Pons (tissue), 1 donor: ENCODE measurements at places on chromosomes 3 and 15.

DNA sequence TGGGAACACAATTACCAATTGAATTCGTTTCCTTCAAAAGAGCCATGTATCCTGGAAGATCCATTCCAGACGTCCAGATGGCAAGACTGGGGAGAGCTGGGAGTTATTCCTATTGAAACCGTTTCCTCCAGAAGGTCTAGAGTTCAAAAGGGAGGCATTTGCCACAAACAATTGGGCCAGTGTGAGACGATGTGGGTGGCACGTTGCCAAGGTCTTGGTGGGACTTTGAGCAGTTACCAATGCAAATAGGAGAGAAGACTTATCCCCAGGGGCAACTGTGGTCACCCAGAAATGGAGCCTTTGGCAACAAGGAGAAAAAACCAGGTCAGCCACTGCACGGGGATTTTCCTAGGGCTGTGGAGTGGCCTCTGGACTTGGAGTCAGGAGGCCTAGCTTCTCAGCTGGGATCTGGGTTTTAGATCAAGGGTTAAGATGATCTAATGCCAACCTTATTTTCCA lies 29.6 kb upstream of the TLE3 start:
- peak; percentile 70 for DNase-seq

DNA sequence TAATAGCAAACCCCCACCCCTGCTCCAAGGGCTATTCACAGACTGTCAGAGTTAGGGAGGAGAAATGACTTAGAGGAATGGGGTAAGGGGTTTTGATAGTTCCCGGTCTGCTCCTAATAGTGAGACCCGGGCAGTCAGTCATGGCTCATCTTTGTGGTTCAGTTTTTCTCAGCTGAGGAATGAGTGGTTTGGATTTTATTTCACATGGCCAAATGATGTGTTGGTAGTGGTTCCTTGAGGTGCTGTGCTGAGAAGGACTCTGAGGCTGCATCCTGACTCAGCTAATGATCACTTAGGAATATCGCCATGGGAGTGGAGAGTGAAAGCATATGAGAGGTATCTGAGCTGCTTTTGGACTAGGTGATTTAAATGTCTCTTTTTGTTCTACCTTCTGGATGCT lies 80.2 kb downstream of the LPP start:
- no peak for DNase-seq

GRCh38 chr3:125128861-125129501 lies 73.2 kb upstream of the HEG1 start:
- DNase-seq = no peak

DNA sequence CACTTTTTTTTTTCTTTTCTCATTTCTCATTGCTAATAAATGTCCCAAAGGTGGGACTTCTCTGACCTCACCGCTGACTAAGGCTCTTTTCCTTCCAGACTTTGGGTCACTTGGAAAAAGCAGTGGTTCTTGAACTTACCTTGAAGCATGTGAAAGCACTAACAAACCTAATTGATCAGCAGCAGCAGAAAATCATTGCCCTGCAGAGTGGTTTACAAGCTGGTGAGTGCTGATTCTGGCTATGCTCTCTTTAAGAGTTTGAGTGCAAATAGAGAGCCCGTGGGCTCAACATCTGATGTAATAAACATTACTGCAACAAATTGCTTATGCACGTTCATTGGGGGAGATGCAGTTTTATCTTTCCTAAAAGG lies 2.0 kb downstream of the BHLHE40 start:
- DNase-seq = peak; percentile 24

GRCh38 chr3:86991482-86991815 lies 500 bp upstream of the VGLL3 start:
- DNase-seq = no peak

DNA sequence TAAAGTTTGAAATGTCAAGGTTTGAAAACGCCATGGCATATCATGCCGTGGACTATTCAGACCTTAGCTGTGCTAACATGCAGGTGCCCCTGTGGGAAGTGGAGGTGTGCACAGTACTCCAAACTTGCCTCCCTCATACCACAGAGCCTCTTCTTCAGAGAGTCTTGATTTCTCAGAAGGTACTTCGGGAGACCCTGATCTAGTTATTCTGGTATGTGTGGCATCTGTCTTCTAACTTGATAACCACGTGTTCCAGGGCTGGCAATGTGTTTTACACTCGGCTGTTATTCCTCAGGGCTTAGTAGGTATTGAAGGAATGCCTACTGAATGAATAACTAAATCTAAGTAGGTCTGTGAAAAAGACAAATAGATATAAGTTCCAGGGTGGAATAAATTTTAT lies 309.9 kb downstream of the CLSTN2 start:
- no peak for DNase-seq

GRCh38 chr3:155053756-155054155 lies 26.4 kb upstream of the MME start:
- no peak for DNase-seq

GRCh38 chr3:125191730-125192129 lies 20.8 kb downstream of the SLC12A8 start:
- DNase-seq = no peak

DNA sequence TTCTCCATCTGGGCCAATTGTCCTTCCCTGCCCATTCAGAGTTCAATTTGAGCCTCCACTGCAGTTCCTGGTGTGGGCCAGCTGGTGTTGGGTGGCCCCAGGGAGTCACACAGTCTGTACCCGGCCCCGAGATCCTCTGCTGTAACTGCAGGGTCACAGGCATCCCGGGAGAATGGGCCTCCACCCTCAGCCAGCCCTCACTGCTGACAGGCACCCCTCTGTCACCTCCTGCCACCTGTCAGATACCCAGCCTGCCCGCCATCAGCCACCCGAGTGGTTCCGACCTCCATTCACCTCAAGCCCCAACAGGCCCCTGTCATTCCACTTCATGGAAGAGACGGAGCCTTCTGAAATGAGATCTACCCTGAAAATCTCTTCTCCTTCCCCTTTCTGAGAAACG lies 73.2 kb downstream of the ST8SIA2 start:
- DNase-seq = no peak

GRCh38 chr15:31489281-31489680 lies 162.6 kb downstream of the KLF13 start:
- DNase-seq = no peak

- DNase-seq = no peak
Measured at GRCh38 chr15:78617076-78617475, 3.7 kb downstream of the CHRNA3 start.

DNA sequence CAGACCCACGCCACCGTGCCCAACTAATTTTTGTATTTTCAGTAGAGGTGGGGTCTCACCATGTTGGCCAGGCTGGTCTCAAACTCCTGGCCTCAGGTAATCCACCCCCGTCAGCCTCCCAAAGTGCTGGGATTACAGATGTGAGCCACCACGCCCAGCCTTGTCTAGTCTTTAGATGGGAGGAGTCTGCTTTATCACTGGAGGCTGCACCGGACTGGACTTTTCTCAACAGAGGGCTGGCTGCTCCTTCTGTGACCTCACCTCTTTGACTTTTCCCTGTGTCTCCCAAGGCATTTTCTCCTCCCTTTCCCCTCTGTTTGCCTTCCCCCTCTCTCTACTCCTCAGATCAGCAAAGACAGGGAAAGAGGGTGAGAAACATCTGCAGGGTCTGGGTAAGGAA lies 28.5 kb downstream of the SLCO2A1 start:
- DNase-seq = no peak

- DNase-seq = no peak
Measured at GRCh38 chr15:98900356-98900755, 107.2 kb downstream of the PGPEP1L start.

DNA sequence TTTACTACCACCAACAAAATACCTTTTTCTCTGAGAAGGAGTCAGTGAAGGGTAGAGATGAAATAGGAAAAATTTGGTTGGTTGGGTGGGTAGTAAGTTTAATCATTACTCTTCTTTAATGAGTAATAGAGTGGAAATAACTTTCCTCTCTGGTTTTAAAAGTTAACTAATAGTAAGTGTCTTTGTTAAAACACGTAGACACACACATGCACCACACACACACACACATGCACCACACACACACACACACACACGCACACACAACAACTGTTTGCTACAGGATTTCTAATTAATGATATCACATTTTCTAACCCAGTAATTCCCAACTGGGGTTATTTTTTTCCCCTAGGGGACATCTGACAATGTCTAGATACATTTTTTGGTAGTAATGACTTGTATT lies 84.1 kb downstream of the CHL1 start:
- DNase-seq = no peak

DNA sequence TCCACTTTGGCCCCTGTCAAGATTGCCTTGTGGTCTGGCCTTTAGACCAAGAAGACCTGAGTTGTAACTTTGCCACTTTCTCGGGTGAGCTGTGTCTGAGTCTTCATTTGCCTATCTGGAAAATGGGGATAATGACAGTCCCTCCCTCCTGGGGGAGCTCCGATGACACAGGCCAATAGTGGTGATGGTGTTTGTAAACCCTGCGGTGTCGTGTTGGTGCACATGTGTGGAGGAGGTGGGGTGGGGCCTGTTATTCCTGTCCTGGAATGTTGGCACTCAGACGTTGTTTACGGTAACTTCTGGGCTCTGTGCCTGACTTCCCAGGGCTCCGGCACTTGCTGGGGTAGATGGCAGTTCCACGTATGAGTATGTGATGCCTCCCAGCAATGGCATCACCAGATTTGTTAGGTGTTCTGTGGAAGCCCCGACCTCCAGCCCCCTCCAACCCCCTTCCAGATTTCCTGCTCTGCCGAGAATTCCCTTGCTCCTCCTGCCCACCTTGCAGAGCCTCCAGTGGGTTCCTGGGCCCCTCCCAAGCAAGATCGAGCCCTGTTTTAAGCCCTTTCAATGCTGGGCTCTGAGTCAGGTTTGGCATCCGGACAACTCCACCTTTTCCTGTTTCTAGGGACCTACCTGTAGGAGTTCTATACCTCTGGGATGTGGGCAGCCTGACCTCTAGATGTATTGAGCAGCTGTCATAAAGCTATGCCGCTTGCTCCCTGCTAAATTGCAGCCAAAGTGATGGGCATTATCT lies 31.4 kb downstream of the HRH1 start:
- DNase-seq = no peak

- no peak for DNase-seq
Measured at GRCh38 chr3:37542772-37543449, 318.8 kb upstream of the CTDSPL start.

DNA sequence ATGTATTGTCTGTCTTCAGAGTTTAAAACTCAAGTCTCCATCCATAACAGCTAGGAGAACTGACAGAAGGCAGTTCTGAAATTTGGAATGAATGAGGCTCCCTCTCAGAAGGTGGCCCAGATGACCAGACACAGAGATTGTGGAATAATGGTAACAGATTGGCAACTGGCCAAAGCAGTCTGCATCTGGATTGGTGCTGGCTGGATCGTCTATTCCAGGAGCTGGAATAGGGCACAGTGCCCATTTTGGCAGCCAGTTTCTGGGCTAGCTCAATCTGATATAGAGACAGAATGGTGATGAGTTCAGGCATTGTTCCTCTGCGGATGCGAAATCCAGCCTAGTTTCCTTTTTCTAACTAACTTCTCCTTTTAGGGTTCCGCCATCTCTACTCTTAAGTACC lies 851.7 kb downstream of the PDCD6IP start:
- DNase-seq = no peak

- DNase-seq = no peak
Measured at GRCh38 chr3:21393683-21394311, 357.2 kb downstream of the ZNF385D start.

- no peak for DNase-seq
Measured at GRCh38 chr3:15728766-15729165, 69.0 kb downstream of the ANKRD28 start.

- DNase-seq = peak; percentile 57
Measured at GRCh38 chr15:48029642-48030041, 91.1 kb upstream of the SLC24A5 start.

DNA sequence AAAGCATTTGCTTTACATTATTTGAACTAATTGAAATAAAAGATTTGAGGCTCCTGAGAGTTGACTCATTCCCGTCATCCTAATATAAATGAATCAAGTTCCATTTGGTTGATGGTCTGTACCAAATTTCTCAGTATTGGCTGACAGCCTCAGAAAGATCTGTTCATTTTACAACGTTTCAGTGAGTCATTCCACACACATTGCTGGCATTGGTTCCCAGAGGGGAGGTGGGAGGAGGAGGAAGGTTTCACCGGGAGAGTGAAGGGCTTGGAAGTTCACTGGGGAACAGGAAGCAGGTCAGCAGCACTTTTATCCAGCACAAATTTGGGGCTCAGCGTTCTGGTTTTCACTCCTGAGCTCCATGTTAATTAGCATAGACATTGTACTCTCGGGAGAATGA lies 176.7 kb upstream of the CADPS start:
- DNase-seq = no peak

DNA sequence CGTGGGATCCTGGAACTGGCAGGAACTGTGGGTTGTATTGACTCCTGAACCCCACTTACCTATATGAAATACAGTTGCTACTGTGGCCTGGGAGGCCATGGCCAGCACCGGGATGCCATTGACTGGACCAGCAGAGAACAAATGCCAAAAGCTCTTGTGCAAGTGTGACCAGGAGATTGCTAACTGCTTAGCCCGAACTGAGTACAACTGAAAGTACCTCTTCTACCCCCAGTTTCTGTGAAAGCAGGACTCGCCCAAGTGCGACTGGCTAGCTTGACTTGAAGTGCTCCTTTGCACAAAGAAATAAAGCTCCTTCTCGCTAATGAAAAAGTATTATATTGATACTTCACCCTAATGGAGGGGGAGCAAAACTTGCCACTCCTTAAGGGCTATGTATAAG lies 101.3 kb upstream of the ATP11B start:
- DNase-seq = no peak

GRCh38 chr15:88243895-88244787 lies 12.4 kb downstream of the NTRK3 start:
- no peak for DNase-seq

DNA sequence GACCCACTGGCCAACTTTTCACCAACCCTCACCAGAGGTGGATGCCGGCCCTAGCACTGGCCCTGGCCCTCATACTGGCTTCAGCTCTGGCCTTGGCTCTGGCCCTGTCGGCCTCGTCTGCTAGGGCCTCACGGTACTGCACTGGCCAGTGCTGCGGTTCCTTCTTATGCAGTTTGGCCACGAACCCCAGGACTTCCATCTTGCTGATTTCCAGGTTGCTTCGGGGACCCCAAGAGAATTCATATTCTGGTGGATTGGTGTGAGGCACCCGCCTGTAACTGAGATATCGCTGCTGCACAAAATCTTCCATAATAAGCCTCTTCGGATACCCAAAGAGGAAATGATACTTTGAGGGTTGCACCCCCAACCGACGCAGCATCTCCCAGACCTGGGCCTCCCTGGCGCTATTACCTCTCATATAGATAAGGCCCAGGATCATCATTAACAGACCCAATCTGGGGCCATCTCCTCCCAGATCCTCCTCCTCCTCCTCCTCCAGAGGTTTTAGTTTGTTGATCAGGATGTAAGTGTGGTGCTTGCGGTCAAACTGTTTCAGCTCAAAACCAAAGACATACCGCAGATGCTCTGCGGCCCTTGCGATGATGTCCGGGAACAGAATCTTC lies 883 bp downstream of the MAGEF1 start:
- DNase-seq = peak; percentile 52

DNA sequence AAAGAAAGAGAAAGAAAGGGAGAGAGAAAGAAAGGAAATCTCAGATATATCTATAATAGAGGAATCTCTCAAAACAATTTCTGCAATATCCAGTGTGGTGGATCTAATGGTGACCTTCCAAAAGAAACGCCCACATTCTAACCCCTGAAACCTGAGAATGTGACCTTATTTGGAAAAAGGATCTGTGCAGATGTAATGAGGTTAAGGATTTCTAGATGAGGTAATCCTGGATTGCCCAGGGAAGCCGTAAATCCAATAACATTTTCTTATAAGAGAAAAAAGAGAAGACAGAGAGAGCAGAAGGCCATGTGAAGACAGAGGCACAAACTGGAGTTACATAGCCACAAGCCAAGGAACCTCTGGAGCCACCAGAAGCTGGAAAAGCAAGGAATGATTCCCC lies 307.6 kb downstream of the ZBTB20 start:
- no peak for DNase-seq
